ENCODE measurements at places on chromosomes 1 and 21.

DNA sequence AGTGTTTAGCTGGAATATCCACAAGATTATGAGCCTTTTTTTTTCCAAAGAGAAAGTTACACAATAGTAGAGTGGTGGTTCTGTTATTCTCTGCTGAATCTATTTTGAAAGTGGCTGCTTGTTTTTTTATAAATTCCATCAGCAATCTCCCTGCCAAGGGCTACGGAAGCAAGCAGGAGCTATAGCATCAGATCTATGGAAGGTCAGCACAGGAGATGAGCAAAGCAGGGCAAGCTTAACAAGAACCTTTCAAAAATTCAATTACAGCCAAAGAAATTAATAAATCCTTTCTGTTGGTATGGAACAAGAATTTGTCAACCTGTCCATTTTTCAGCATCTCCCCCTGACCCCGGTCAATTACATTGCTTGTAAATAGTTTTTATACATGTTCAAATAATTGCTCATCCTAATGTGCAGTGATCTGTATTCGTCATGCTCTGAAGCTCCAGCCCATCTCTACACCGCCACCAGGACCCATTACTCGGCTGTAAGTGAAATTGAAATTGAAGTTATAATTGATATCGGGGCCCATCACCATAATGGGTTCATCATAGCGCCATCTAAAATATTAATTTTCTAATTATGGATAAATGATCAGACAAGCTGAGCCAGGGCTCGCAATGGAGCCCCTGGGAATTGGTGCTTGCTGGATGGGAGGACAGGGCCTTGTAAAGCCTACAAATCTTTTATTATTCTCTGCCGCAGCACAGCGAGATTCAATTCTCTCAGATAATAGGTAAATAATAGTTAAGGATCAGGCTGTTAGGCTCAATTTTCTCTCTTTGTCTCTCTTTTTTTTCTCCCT is 215.1 kb downstream of the ATG4C start:
- no peak for DNase-seq

GRCh38 chr1:63824451-63824850 is 50.6 kb downstream of the ROR1 start:
- DNase-seq, result no peak

DNA sequence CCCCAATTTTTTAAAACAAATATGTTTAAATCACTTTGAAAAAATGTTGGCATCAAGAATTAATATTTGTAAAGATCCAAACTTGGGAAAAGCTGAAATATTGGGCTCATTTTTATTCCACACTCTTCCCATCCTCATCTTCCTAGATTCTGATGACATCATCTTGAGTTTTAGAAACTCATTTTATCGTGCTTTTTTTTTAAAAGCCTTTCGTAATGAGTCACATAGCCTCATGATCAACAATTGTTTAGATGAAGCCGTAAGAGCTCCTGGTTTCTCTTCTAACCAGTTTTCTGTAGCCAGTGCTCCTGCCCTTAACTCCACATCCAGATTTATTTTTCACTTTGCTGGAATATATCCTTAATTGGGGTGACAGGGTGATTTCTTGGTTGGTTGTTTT is 78.6 kb downstream of the POFUT2 start:
- no peak for DNase-seq

DNA sequence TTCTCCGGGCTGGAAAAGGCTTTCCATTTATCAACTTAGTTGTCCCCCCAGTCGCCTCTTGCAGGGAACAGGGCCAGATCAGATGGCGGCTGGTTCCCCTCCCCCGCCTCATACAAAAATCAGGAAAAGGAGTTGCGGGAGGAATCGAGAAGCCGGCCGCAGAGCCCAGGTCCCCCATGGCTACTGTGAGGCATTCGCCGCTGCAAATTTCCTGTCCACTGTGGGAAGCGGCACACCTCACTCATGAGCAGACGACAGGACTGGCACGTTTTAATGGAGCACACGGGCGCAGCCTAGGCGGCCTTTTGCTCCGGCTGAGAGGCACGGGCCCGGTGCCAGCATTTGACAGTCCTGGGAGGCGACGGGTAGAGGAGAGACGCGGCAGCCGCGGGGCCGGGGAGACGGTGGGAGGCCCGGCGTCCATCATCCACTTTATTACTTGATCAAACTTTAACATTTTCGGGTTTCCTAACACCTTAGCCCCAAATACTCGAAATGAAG is 1.1 kb downstream of the GNG4 start:
- DNase-seq, result no peak

DNA sequence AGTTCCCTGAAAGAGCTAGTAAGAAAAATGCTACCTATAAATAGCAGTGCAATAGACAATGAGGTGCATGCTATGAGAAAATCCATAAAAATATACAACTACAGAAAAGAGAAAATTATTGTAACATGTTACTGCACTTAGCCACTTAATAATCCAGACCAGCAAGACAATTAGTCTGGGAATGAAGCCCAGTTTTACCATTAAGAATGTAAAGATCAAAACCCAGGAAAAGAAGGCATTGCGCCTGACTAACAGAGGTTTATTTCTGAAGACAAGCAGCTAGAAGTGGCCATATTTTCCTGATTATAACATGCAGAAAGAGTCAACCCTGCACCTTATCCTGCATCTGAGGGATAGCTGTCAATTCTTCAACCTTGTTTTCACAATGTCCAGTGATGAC is 276.4 kb upstream of the PRMT6 start:
- DNase-seq, result no peak

DNA sequence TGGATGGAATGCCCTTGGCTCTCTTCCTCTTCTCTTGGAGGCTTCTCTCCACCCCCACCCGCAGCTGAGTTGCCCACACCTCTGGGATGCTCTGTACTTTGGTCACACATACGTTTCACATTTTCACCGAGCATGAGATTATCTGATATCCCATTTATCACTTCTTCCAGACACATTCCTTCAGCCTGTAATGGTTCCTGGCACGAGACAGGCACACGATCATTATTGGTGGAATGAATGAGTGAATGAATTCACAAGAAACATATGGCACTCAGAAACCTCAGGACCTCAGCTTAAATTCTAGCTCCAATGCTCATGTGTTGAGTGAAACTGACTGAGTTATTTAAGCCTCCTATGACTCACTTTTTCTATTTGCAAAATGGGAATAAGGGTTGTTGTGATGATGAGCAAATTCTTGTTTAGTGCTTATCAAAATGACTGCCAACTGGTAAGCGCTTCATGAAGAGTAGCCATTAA is 242.7 kb upstream of the JUN start:
- no peak for DNase-seq

DNA sequence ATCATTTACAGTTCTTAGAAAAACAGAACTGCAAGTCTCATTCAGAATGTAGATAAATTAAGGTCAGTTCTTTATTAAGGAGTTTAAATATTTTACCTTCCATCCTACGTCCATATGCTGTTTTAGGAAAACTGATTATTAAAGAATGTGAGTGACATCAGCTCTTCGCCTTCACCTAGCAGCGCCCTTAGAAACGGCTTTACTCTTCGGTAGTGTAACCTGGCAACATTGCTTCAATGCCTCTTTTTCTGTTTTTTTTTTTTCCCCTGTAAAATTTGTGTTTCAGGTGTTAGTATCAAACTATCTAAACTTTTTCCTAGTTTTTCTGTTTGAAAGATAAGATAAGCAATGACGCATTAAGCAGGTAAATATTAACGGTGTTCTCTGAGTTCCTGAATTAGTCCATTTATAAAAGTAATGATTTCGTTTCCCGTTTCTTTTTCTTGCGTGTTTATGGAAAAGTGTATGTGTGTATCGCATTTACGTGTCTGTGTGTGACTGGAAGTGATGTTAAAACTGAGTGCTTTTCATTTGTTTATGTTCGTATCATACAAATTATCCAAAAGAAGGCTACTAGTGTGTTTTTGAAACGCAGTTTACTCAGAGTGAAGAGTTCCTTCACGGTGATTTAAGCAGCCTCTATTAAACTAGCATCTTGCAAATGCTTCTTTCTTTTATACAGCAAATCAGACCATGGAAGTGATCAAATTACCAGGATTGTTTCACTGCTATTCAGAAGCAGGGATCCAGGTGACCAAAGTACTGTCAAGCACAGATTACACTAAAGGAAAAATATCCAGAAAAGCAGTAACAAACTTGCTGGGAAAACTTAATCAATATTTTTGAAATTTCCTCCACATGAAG is 139.0 kb downstream of the SDCCAG8 start:
- no peak for DNase-seq

DNA sequence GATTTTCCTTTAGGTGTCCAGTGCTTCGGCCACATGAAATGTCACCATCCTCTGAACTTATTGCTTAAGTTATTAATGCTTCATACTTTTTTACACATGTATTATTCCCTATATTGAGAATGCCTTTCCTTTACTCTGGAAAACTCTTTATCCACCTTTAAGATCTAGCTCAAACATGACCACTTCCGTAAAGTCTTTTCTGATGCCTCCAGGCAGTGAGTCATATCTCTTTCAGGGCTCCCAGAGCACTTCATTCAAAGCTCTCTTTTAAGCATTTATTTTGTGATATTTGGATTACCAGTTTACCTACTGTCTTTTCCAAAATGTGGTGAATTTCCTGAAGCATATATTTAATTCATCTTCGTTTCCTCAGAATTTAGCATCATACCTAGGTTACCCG is 178.9 kb downstream of the HS2ST1 start:
- no peak for DNase-seq
